ENCODE measurements at places on chromosomes 12 and 14.
A peak's percentile ranks its signal among the peaks of the same experiment; 100 is the strongest.

DNA sequence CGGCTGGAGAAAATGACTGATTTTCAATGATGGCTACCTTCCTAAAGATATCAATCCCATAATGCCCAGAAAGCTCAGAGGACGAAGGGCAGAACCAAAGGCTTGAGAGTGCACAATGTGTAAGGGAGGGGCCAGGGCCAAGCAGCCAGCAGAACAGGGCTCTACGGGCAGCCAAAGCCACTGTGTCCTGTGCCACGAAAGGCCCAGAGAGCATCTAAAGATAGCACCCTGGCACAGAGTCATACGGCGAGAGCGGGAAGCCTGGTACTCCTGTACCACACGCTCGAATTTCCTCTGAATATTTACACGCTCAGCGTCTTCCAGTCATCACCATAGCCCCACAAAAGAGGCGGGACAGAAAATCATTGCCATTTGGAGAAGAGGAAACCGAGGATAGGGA, 39.5 kb downstream of the PRMT8 start:
- no peak for DNase-seq

GRCh38 chr12:106918746-106919145, 37.0 kb upstream of the TMEM263 start:
- peak; percentile 36 for DNase-seq

DNA sequence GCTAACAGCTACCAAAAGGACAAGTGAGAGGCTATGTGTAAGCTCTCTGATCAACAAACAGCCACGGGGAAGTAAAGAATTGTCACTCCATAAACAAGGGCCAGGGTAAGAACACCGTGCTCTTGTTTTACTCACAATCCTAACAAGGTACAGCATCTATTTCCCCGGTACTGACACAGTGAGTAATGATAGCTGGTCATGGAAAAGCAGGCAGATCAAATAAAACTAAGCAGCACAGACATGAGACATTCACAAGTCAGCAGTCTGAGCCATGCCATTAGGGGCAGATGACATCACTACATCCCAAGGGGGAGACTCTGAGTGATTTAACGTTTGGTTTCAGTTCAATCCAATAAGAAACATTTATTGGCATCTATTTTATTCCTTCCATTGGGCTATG, 54.4 kb downstream of the ARL6IP4 start:
- peak; percentile 87 for DNase-seq

DNA sequence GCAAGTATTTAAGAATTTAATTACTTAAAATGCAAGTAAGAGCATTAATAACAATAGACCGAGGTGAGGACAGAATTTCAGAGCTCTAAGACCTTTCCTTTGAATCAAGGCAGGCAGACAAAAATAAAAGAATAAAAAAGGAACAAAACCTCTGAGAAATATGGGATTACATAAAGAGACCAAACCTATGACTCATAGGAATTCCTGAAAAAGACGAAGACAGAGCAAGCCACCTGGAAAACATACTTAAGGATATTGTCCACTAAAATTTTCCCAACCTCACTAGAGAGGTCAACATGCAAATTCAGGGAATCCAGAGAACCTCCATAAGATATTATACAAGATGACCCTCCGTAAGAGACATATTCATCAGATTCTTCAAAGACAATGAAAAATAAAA, 325.1 kb downstream of the AEBP2 start:
- peak; percentile 9 for DNase-seq

GRCh38 chr14:40362856-40363255, 930.6 kb upstream of the FBXO33 start:
- no peak for DNase-seq

GRCh38 chr14:93857500-93858283, 69.4 kb upstream of the PRIMA1 start:
- DNase-seq = peak; percentile 7

DNA sequence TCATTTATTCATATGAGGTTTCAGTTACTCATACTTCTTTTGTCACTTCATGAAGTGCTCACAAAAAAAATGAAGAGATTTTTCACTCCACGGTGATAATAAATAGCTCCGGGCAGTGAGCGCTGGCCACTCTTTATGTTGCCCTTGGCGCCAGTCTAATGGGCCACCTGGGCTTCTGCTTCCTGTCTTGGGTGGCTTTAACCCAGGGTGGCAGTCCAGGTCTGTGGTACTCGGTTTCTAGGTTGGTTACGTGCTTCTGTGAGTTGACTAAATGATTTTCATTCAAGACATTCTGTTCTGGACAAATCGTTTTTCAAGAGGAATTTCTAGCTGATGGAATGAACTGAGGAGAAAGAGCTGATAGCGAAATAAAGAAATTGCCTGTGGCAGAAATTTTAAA, 34.6 kb upstream of the NID2 start:
- DNase-seq = no peak

DNA sequence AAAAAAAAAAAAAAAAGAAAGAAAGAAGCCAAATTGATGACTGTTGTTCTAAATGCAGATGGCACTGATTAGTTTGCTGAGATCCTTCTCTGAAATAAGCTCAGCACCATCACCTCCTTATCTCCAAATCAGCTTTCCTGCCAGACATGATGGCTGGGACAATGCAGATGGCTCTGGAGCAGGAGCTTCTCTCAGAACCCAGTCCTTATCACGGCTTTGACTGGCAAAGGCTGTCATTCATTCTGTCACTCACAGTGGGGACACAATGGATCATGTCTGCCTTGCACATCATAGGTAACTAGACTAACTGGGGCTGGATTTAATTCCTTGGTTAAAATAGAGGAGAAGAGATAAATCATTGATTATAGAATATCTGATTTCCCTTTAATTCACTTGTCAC, 146.3 kb downstream of the PDZRN4 start:
- DNase-seq = no peak

GRCh38 chr14:67510121-67510520, 21.6 kb upstream of the TMEM229B start:
- DNase-seq = peak; percentile 34

GRCh38 chr12:52486166-52487105, 6.6 kb downstream of the KRT6A start:
- DNase-seq = no peak

DNA sequence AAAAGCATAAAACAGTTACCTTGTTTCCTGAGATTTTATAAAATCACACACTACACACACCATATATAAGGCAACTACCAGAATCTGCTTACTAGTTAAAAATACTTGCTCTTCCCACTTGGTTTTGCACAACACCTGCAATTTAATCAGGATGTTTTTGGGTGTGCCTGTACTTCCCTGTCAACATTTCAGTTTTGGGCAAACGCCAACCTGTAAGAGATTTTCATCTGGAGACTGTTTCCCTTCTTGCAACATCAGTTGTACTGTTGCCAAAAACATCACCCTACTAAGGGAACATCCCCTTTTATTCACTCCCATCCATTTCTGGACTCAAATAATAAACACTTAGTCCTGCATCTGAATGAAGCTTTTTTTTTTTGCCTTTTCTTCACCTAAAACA, 172.3 kb downstream of the DUSP6 start:
- peak; percentile 62 for DNase-seq

- DNase-seq = no peak
Measured at GRCh38 chr14:99230208-99231151, 41.5 kb downstream of the BCL11B start.

DNA sequence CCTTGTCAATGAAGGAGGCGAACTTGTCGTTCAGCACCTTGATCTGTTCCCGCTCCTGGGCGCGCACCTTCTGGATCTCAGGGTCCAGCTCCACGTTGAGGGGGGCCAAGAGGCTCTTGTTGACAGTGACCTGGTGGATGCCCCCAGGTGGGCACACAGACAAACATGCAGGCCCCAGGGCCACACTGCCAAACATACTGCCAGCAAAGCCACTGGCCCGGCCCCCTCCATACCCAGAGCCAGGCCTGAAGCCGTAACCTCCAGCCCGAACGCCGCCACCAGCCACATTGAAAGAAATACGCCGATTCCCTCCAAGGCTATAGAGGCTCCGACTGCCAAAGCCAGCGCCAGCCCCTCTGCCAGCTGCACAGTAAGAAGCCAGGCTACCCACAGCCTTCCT, 337 bp downstream of the KRT74 start:
- no peak for DNase-seq

- DNase-seq = no peak
Measured at GRCh38 chr12:71029302-71029701, 108.8 kb upstream of the PTPRR start.

GRCh38 chr14:71005076-71005475, 97.8 kb downstream of the PCNX1 start:
- peak; percentile 44 for DNase-seq

DNA sequence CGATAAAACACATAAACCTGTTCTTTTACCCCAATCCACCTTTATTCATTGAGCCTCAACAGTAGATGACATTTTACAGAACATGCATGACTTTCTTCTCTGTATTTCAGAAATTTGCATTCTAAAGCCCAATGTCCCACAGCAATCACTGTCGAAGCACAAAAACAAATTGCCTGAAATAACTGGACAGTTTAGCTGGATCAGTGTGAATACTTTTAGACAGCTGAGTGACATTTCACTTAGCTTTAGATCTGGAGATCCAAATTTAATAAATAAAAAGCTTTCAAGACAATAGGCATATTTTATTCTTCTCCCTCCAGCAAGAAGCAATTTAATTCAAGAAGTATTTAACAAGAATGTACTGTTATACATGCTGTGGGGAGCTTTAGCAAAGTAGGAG, 109.1 kb upstream of the FSCB start:
- DNase-seq = no peak

GRCh38 chr14:100711493-100711892, 15.2 kb upstream of the DLK1 start:
- DNase-seq = no peak

DNA sequence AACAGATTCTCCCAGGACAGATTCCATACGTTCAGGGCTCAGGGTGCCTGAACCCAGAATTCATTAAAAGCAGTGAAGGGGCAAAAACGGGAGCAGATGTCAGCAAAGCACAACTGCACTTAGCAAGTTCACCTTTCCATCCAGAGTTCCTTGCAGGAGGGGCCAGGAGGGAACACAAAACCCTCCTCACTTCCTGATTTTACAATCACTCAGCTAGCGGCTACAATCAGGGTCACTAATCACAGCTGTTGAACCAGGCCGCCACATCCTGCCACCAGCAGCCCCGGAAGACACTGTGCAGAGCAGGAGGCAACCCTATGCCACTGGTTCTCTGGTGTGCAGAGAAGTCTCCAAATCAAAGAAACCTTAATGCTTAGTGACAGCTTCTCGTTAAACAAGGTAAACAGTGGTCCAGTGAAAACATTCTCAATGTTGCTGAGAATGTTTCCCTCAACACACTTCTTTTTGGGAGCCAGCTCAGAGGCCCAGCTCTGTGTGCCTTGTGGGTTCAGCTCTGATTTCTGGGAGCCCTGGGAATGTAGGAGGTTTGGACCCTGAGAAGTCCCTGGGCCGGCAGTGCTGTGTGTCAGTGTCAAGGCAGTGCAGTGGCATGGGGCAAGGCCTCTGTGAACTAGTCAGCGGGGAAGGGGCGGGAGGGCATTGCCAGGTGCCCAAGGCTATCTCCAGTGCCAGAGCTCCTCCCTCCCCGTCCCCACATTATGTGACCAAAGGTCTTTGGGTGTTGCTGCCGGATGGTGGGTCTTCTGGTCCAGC, 54.5 kb downstream of the VCPKMT start:
- DNase-seq = peak; percentile 71

- DNase-seq = no peak
Measured at GRCh38 chr12:106084759-106085158, 54.0 kb downstream of the NUAK1 start.

GRCh38 chr14:92726135-92726932, 22.1 kb downstream of the LGMN start:
- peak; percentile 95 for DNase-seq

DNA sequence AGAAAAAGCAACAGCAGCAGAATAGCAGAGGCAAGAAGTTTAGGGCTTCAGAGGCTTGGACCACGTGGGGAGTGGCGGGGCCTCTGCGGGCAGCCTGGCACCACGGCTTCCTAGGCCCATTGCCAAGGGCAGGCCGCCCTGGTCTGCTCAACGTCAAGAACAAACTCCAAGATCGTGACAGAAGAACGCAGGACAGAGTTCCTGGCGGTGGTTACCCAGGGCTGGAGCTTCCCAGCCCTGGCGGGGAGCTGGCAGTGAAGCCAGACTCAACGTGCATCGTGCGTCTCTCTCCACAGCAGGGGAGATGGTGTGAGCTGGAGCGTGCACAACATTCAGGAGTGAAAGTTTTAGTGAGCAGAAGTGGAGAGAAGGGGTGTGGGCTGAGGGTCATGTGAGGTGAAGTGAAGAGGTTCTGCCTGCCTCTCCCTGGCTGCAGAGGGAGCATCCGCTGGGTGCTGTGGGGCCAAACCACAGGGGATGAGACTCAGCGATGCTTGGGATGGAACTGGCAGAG, 13.9 kb upstream of the CACNA2D4 start:
- DNase-seq = no peak

GRCh38 chr12:45540661-45541341, 188.7 kb upstream of the ARID2 start:
- no peak for DNase-seq

DNA sequence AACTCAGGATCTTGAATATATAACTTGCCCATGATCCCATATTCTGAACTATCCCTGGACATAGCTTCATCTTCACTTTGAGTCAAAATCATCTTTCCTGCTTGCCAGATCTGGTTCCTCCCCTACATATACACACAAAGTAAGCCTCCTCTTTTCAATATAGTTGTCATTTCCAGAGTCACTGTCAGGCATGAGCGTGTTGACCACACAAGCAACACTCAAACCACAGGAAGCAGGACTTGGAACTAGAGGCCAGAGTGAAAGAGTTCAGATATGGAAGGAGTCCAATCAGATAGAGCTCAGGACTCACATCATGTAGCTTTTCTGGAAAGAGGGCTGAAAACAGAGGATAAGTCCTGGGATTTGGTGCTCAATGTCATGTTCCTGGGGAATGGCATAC, 1140.6 kb downstream of the BCL11B start:
- no peak for DNase-seq

- no peak for DNase-seq
Measured at GRCh38 chr14:45705940-45706534, 453.0 kb upstream of the MIS18BP1 start.

DNA sequence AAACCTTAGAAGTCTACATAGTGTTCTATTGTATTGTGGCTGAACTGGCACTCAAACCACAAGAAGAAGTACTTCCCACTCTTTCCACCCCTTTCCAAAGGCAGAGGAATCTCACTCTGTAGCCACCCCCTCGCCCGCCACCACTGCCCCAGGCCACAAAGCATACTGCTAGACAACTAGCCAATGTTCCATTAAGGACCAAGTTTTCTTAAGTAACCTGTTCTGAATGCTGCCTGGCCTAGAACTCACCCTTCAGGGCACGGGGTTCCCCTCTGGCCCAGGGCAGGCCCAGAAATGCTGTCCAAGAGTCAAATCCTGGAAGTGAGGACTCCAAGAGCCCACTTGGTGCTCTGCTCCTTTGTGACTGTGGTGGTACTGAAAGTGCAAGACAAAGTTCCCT, 15.7 kb upstream of the PTPRO start:
- DNase-seq = no peak

- DNase-seq = no peak
Measured at GRCh38 chr14:101520621-101521472, 40.4 kb upstream of the DIO3 start.

GRCh38 chr14:102565331-102565887, 27.0 kb upstream of the RCOR1 start:
- DNase-seq = no peak

GRCh38 chr12:12319451-12320183, 30.4 kb downstream of the MANSC1 start:
- no peak for DNase-seq

All from ELR (cell line).